ENCODE measurements at places on chromosomes 1 and 21.

- no peak for DNase-seq
Measured at GRCh38 chr1:16998589-16998988, 13.1 kb downstream of the ATP13A2 start.

DNA sequence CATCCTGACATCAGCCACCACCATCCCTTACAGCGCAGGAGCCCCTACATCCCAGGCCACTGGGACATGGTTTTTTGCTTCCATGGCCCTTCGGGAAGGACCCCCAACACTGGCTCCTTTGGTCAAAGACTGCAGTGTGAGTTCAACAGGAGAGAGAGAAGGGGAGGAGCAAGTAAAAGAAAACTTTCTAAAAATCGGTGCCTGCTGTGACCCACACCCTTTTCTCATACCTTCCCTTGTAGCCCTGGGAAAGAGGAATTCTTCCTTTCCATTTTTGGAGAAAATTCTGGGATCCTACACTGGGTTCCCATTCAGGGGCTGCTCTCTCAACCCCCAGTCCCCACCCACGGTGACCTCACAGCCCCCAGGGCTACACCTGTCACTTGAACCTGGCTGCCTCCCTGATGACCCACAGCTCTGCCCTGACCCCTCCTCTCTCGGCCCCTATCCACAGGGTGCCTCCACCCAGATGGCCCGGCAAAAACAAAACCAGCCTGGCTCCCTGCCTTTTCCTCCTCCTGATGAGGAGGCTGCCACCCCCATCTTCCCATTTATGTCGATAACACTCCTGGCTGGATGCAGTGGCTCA, 7.6 kb downstream of the PADI4 start:
- DNase-seq = no peak

DNA sequence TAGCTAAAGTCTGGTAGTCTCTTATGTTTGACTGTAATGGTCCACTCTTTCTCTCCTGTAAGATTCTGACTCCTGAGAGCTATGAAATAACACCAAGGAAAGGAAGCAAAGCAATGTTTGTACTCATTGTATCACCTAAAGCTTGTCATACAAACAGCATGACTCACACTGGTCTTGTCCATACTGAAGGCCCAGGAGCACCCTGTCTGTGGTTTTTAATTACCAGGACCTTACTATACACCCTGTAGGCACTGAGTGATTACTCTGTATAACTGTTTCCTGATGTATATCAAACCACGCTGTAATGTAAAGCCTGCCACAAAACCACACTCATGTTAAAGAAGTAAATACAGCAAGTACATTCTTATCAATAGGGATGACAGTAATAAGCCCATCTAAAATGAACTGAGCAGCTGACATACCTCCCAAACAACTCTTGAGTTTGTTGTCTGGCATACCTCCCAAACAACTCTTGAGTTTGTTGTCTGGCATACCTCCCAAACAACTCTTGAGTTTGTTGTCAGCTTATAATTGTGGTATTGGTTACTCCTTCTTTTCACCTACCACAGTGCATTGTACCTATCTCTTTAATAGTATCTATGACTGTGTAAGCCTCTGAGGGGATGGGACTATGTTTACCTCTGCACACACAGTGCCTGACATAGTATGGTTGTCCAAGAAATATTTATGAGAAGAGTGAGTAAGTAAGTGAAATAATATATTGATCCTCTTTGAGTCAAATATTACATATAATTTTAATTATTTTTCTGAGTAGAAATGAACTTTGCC, 11.6 kb upstream of the TNFSF18 start:
- DNase-seq = no peak

DNA sequence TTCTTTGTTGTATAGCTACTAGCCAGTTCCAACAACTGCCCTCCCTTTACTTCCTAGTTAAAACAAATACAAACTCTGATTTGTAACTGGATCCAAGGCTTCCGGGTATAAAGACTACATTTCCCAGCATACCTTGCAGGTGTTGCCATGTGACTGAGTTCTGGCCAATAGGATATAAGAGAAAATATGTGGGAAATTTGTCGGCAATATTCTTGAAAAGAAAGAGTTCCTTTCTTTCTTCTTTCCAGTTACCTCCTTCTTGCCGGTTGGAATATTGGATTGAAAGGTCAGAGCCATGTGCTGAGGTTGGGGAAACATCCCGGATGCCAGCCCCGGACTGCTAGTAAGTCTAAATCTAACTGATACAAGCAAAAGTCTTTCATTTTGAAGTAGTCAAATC, 23.0 kb upstream of the ZBTB40 start:
- DNase-seq = no peak

GRCh38 chr1:162982364-162982763, 86.8 kb upstream of the RGS4 start:
- no peak for DNase-seq

GRCh38 chr1:53016705-53017104, 45.3 kb upstream of the PODN start:
- no peak for DNase-seq

DNA sequence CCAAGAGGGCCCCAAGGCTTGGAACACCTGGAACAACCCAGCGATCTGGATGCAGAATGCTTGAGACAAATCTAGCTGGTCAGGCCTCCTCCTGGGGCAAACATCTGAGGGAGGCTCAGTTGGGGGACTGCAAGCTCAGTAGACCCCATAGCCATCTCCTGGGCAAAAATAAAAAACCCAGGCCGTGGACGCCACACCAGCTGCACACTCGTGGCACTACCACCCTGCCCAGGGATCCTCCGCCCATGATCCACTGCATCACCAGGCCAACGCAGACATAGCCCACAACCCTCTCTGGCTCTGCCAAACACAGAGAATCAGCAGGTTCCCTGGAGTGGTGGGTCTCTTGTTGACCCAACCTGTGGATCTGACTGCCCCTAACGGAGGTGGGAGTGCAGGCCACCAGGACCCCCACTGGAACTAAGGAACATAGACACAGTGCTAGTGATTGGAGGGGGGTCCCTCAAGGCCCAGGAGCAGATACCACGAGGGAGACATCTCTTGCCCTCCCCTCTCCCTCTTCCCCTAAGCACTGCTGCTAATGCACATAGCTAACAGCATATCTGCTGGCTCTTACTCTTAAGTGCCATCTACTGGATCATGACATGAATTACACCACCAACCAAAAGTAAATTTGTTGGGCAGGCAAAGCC, 147.2 kb downstream of the CHD1L start:
- no peak for DNase-seq

All from stimulated activated CD4-positive, alpha-beta T cell treated with anti-CD3 and anti-CD28 coated beads, Interleukin-2, amount 100 ng/mL, for 48 hours (primary cell).